ENCODE measurements at places on chromosomes 2 and 18.

DNA sequence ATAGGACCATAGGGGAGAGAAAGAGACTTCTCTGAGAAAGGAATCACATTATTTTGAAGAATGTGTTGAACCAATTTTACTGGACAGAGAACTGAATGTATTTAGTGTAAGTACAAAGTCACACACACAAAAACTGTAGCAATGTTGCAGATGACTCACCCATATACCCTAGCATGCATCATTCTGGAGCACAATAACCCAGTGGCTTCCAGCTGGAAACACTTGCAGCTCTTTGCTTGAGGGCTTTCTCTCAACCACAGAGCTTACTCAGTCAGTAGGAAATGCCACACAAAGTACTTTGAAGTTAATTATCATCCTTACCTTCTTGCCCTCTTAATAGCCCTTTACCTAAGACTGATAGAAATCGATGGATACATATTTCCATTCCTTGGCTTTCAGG is 760.0 kb upstream of the FSHR start:
- DNase-seq = no peak

DNA sequence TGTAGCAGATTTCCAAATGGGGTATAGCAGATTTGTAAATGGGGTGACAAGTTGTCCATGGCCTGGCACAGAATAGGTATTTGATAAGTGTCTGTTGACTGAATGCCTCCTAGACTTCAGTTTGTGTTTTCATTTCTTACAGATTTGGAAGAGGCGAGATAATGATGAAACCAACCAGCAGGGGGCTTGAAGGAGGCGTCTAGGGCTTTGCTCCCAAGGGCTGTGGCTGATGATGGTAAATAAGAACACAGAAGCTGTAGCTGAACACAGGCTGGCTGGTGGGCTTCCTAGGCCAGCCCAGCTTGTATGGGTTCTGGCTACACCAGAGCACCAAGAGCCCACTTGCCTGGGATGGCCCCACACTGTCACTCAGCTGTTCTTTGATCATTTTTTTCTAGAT is 19.4 kb downstream of the SFTPB start:
- peak; percentile 1 for DNase-seq

DNA sequence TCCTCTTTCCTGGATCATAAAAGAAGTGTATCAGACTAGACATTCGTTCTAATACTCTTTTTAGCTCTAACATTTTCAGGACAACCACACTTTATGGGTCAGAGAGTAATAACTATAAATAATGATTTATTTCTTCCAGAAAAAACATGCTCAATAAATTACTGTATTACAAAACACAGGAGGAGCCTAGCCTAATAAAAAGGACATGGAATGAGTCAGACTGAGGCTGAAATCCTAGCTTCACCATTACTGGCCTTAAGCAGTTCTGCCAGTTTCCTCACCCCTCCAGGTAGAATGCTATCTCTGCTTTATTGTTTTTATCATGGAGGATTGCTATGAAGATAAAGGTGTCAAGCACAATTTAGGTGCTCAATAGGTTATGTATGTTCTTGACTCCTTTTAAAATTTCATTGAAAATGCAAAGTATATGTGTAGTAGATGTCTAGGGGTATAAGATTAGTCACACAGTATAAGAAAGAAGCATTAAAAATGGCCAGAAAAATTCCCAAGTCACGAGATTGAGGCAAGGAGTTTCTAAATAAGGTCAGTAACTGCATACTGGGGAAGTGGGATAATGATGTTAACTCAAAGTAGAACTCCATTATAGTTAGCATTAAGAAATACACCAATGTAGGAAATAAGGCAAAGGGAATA is 105.5 kb upstream of the NEUROD1 start:
- DNase-seq = no peak

DNA sequence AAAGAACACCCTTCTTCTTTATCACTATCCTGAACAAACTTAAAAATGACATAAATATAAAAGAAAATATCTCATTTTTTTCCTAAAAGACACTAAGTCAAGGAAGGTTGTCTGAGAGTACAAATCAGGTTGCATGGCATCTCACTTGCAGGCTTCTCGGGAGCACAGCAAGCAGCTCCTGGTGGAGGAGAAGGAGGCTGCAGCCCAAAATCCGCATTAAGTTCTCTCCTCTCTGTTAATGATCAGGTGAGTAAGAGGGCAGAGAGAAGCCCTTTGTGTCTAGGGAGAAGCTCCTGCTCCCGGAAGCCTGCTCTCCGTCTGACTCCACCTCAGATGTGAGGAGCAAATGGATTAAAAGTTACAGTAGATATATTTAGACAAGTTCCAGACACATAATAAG is 35.0 kb upstream of the DOK6 start:
- DNase-seq = no peak

GRCh38 chr2:2326068-2327040 is 4.7 kb downstream of the MYT1L start:
- DNase-seq = peak; percentile 79

GRCh38 chr2:42931146-42931817 is 138.9 kb upstream of the HAAO start:
- DNase-seq = no peak

DNA sequence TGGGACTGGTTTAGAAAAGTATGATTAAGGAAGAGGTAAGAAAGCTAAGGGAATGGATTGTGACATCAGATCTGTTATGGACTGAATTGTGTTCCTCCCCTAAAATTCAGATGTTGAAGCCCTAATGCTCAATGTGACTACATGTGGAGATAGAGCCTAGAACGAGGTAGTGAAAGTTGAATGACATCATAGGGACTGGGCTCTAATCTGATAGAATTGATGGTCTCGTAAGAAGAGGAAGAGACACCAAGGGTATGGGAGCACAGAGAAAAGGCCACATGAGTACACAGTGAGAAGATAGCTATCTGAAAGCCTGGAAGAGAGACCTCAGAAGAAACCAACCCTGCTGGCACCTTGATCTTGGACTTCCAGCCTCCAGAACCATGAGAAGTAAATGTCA is 178.3 kb downstream of the TRIB2 start:
- DNase-seq = no peak
